IMR-90 (cell line): ENCODE measurements at places on chromosomes 1 and 21. TPM values are rescaled to one million over a fixed set of nuclear protein-coding genes. Genes with fewer than 3 reads are reported as not detected.

The TPTE gene
- not detected in 2 replicates for total RNA-seq

The RHBG gene
- total RNA-seq, result not detected in 2 replicates

The SORT1 gene
- total RNA-seq, result 16.7 and 18.9 TPM in 2 replicates

The CHRM3 gene
- not detected in 2 replicates for total RNA-seq

The PROX1 gene
- under 0.01 and 0.28 TPM in 2 replicates for total RNA-seq

The ADORA3 gene
- not detected in 2 replicates for total RNA-seq

The ANKRD35 gene
- 0.90 and 1.1 TPM in 2 replicates for total RNA-seq

The KCNQ4 gene
- total RNA-seq, result not detected in 2 replicates

GRCh38 chr21:19353256-19353655, 949.7 kb upstream of the TMPRSS15 start:
- no peak for DNase-seq

GRCh38 chr1:234600418-234601281, 9.3 kb downstream of the IRF2BP2 start:
- DNase-seq, result no peak

DNA sequence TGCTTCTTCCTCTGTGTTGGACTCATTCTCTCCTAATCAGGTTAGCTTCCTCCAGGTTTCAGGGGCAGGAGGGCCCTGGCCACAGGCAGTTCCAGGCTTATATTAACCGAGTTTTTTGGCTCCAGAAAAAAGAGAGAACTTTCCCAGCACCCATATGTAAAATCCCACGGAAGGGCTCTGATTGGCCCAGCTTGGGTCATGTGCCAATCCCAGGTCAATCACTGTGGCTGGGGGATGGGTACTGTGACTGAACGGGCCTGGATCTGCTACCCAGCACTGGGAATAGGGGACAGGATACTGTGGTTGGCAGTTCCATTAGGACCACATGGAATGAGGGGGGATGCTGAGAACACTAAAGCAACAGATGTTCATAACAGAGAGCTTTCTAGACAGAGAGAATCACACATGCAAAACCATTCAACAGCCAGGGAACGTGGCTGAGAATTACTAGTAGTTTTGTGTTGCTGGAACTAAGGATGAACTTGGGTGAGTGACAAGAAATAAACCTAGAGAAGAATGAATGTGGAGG, 51.1 kb upstream of the NEK2 start:
- no peak for DNase-seq

- DNase-seq, result no peak
Measured at GRCh38 chr1:233988963-233989696, 84.7 kb downstream of the SLC35F3 start.

GRCh38 chr1:203142684-203143408, 15.3 kb downstream of the ADORA1 start:
- DNase-seq, result no peak

DNA sequence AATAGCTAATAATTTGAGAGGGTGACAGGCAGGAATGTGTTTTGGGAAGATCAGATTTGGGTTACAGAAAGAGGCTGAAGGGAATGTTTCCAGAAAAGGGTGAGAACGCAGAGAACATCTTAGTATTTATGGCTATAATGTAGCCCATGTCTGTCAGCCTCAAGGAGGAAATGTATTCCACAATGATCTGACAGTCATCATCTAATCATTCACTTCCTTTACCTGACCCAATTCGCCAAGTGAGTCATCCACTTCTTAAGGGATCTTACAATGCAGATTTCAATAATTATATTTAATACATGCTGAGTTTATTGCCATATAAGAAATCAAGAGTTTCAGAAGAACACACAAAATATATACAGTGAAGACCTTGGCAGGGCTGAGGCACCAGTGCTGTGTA, 10.8 kb downstream of the TRIM45 start:
- peak; percentile 47 for DNase-seq

- DNase-seq, result no peak
Measured at GRCh38 chr1:117689997-117690625, 84.3 kb downstream of the TENT5C start.

GRCh38 chr1:3697810-3698209, 45.5 kb downstream of the TP73 start:
- no peak for DNase-seq

- DNase-seq, result no peak
Measured at GRCh38 chr1:163807331-163808049, 485.7 kb downstream of the NUF2 start.

- DNase-seq, result no peak
Measured at GRCh38 chr1:212593821-212594251, 14.7 kb upstream of the ATF3 start.

DNA sequence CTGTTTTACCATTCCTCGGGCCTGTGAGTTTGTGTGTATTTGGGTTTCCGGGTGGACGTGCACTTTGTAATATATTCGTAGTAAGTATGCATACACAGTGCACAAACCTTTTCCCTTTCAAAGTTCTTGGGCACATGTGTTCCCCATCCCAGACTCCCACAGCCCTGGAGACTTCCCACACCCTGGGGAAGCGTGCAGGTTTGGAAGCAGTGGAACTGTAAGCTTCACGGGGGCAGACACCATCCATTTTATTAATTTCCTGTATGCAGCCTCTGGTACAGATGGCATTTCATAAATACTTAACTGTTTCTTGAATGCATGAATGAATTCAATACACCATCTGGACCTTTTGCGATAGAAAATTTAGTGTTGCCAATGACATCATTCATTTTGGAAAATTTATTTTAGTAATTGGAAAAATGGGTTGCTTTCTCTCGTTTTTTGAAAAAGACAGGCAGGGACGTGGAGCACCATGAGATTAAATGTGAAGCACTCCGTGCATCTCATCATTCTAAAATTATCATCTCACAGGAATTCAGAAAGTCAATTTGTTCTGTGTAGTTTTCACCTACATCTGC, 10.8 kb downstream of the ETS2 start:
- DNase-seq, result no peak

- DNase-seq, result no peak
Measured at GRCh38 chr1:231964241-231964640, 337.7 kb downstream of the DISC1 start.

DNA sequence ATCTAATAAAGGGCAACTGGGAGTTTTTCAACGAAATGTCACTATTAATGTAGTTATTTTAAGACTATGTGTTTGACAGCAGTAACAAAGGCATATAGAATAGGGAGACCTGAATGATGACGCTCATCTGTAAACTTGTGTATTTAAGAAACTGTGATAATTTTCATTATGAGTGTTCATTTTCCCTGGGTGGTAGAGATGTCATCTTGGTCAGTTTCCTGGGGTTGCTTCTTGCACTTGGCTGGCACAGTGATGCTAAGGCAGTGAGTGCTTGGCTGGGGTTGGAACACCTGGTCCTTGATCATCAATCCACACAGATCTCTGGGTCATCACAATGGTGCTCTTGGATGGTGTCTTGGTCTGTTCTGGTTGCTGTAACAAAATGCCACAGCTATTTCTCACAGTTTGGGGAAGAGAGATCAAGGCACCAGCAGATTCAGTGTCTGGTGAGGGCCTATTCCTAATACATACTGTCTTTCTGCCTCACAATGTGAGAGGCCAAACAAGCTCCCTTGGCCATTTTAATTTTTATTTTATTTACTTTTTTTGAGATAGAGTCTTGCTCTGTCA, 7.9 kb upstream of the SMYD2 start:
- no peak for DNase-seq

DNA sequence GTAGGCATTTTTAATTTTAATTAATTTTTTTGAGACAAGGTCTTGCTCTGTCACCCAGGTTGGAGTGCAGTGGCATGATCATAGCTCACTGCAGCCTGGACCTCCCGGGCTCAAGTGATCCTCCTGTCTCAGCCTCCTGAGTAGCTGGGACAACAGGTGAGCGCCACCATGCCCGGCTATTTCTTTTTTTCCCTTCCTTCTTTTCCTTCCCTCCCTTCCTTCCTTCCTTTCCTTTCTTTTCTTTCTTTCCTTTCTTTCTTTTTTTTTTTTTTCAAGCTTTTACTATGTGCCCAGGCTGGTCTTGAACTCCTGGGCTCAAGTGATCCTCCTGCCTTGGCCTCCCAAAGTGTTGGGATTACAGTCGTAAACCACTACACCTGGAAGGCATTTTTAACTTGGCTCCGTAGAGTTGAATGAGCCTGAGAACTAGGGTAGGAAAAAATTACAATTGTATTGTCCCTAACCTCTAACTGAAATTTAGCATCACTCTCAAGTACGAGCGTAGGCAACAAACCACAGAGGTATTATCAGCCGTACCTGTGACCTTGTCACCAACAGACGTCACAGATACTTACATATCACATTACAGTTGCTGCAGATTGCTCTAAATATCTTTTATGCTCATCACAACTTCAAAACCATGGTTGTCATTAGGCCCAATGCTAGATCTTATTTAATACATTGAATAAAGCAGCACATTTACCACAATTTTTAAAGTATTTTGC, 8.0 kb downstream of the RUNX3 start:
- DNase-seq, result no peak

GRCh38 chr1:22639286-22639685, 2.9 kb downstream of the C1QA start:
- DNase-seq, result peak; percentile 67

GRCh38 chr1:19762175-19762779, 37.4 kb downstream of the TMCO4 start:
- DNase-seq, result peak; percentile 23

- DNase-seq, result no peak
Measured at GRCh38 chr1:100622506-100622905, 84.6 kb downstream of the GPR88 start.
